Sigmoid colon (tissue), 7 donors: ENCODE measurements at places on chromosomes 6 and 20. TPM values are rescaled to one million over a fixed set of nuclear protein-coding genes. Genes with fewer than 3 reads are reported as not detected.

- H3K36me3 ChIP-seq = no peaks in the 10 kb centered on the region
- H3K4me1 ChIP-seq = no peaks in the 10 kb centered on the region
- no peak overlapping the region for H3K27ac ChIP-seq
- no peaks in the 10 kb centered on the region for H3K27me3 ChIP-seq
- no peak for DNase-seq
Observed at GRCh38 chr20:54195483-54196472, 12.1 kb upstream of the PFDN4 start.

Gene GTPBP2
- total RNA-seq = 33.9 TPM

DNA sequence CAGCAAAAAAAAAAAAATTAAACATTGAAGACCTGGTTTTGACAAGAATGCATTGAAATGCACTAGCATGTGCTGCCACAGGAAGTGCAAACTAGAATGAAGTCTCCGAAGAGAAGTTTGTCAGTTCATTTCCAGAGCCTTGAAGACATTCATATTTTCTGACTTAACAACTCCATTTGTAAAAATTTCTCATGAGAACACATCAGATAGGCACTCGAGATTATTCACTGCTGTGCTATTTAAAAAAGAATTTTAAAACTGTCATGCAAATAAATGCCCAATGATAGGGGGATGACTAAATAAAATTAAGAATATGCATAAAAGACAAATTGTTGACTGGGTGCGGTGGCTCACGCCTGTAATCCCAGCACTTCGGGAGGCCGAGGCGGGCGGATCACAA lies 394.6 kb upstream of the JARID2 start:
- no peaks in the 10 kb centered on the region for H3K36me3 ChIP-seq
- no peak overlapping the region for H3K4me3 ChIP-seq
- no peak overlapping the region for H3K27ac ChIP-seq
- no peaks in the 10 kb centered on the region for H3K27me3 ChIP-seq

GRCh38 chr6:1082285-1082935 lies 229.5 kb upstream of the FOXQ1 start:
- no peak overlapping the region for H3K27ac ChIP-seq
- H3K27me3 ChIP-seq = no peaks in the 10 kb centered on the region
- no peaks in the 10 kb centered on the region for H3K36me3 ChIP-seq
- H3K4me1 ChIP-seq = peaks cover 5% of the 10 kb centered on the region
- DNase-seq = no peak

Gene OOEP
- total RNA-seq = not detected

- H3K36me3 ChIP-seq = no peaks in the 10 kb centered on the region
- no peak overlapping the region for H3K4me3 ChIP-seq
- no peaks in the 10 kb centered on the region for H3K4me1 ChIP-seq
- DNase-seq = no peak
Observed at GRCh38 chr6:10901770-10902169, 14.9 kb downstream of the SYCP2L start.

Gene ENPP4
- total RNA-seq = 16.3 TPM
